Stimulated activated CD8-positive, alpha-beta memory T cell treated with anti-CD3 and anti-CD28 coated beads, Interleukin-7, amount 100 ng/mL, for 24 hours (primary cell): ENCODE measurements at places on chromosomes 12 and 14.

DNA sequence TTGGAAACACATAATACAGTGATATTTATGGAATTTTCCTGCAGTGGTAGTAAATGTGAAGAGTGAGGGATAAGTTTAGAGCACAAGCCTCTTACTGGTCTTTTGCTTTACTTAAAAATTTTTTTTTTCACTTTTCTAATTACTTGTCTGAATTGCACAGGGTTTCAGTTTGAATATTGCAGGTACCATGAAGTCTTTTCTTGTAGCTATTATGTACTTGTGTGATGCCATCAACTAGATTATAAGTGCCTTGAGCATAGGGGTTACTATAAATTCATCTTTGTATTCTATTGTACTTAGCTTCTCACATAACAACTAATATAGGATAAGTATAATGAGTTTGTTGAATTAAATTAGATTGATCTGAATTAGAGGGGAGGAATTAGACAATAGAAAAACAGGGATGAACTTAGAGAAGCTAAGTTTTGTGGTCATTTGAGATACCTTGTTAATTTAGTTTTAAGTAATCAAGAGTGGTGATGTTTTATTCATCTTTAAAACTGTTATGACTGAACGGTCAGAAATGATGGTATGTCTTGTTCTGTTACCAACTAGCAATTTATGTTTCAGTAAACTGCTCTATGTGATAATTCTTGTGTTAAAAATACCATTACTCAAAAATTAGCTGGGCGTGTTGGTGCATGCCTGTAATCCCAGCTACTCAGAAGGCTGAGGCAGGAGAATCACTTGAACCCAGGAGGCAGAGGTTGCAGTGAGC, 42.1 kb downstream of the CCDC91 start:
- DNase-seq: no peak

DNA sequence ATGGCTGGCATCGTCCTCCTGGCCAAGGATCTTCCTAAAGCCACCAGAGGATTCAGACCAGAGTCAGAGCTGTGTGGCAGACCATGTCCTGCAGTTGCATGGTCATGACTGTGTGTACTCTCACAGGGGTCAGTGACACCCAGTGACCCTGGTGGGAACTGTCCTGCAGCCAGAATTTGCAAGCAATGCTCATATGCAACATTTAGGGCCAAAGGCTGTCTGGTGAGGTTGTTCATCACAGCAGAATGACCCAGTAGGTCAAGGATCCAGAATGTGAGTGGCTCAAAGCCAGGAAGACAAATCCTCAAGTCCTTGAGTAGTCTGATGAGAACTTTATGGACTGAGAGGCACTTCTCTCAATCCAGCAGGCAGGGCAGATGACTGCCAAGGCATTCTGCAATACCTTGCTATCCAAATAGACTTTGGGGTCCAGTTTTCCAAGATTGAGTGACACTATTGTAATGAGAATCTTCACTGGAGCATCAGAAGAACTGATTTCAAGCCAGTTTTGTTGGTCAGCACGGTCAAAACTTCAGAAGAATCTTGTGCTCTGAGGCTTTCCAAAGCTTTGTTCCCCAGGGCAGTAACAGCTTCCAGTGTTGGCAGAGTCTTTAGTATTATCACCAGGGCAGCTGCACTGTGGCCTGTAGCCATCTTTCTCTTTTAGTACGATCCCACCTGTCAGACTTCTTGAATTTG, 122.0 kb downstream of the PTCSC3 start:
- no peak for DNase-seq

GRCh38 chr12:92524489-92524888, 178.3 kb upstream of the PLEKHG7 start:
- no peak for DNase-seq

DNA sequence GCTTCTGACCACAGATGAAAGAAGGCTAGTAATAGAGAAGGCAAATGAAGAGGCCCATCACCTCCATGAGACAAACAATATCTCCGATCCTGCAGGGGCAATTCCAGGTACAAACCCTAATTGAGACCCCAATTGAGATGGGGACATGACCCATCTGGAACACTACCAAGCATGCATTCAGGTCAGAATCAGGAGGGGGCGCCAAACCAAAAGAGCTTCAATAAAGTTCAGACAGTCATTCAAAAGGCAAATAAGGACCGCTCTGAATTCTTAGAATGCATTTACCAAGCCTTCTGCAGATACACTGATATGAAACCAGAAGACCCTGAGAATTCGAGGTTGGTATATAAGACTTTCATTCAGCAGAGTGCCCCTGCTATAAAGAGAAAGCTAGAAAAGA, 10.2 kb upstream of the EDDM3B start:
- no peak for DNase-seq

- no peak for DNase-seq
Observed at GRCh38 chr14:21204167-21205025, 48.5 kb upstream of the OR5AU1 start.

DNA sequence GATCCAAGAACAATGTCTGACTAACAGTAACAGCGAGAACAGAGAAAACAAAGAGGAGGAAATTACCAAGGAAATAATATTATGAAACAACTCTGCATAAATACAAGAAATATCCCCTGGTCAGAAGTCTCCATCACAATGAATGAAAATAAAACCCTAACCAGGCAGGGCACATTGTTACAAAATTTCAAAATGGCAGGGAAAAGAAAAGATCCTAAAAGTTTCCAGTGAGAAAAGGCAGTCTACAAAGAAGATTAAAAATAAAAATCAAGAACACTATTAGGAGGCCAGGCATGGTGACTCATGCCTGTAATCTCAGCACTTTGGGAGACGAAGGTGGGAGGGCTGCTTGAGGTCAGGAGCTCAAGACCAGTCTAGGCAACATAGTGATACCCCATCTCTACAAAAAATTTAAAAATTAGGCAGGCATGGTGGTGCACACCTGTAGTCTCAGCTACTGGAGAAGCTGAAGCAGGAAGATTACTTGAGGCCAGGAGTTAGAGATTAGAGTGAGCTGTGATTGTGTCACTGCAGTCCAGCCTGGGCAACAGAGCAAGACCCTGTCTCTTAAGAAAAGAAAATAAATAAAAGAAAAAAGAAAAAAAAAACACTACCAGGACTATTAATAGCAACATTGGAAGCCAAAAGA, 47.8 kb downstream of the FERMT2 start:
- DNase-seq: no peak

DNA sequence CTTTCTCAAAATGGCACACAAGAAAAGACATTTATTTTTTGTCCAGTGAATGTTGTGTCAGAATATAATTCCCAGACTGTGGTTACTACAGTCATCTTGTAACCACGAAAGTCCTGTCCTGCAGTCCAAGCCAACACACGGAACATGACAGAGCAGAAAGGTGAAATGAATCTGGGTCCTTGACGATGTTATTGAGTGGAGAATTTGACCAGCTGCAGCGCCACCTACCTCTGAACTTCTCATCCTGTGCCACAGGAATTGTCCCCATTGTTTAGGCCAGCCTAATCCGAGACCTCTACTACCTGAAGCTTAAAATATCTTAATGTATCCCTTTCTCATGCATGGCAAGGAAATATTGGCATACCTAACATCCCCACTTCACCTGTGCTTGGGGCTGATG, 64.1 kb upstream of the OTX2 start:
- no peak for DNase-seq

DNA sequence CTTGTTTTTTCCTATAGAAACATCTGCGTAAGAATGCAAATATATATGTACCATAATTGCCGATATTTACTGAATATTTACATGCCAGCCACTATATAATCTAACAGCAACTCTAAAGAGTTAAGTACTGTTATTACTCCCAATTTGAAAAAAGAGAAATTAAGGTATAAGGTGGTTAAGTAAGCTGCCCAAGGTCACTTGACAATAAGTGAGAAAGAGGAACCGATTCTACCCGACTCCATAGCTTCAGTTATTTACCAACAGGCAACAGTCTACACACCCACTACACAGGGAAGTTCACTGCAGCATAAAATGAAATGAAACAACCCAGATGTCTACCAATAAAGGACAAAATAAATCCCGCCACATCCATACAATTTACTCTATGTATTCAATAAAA, 1.1 kb downstream of the MIS18BP1 start:
- DNase-seq: no peak

DNA sequence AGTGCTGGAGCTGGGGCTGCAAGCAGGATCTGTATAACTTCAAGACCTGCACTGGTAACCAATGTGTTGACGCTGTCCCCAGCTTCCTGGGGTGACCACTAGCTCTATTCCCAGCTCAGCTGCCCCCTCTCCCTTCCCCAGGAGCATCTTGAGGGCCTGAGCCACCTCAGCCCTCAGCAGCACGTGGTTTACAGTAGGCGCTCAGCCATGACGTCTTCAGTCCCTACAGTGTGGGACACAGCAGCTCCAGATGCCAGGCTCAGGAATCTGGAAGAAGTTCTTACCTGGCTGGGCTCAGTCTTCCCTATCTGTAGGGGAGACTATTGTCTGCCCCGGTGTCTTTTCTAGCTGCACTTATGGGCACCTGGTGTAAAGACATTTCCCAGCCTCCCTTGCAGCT, 8.6 kb downstream of the SDS start:
- DNase-seq: no peak

DNA sequence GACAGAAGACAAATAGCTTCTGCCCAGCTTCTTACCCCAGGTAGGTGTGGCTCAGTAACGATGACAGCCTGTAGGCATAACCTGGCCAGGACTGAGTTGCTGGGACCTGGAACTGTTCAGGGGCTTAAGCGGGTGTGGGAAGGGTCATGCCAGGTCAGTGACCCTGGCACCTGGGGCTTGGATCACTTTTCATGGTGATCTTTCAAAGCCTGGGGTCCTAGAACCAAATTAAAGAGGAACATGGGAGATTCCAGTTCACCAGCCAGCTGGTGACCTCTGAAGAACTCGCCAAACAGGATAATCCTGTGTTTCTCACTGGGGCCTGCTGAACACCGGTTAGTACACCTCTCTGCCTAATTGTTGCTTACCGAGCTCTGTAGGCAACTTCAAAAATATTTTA, 102.6 kb upstream of the LMNTD1 start:
- no peak for DNase-seq

GRCh38 chr12:24554612-24555295, 394.1 kb downstream of the BCAT1 start:
- no peak for DNase-seq

DNA sequence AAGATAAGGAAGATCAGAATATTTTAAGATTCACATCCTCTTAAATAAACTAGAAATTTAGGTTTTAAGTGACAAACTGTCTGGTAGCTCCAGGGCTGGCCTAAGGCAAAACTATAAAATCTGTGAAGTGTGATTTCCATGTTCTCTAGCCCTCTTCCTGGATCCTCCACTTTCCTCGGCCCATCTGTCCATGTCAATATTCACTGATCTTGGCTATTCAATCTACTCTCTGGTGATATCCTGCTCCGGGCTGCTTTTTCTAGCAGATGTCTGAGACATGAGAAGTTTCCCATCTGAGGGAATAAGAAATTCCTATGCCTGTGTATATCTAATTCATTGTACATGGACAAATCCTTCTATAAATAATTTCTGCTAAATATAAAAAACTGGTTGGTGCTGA, 500.4 kb downstream of the GALC start:
- DNase-seq: no peak

- DNase-seq: no peak
Observed at GRCh38 chr12:46660276-46660675, 165.5 kb downstream of the SLC38A4 start.

- DNase-seq: no peak
Observed at GRCh38 chr12:42669553-42669952, 80.0 kb upstream of the PRICKLE1 start.

DNA sequence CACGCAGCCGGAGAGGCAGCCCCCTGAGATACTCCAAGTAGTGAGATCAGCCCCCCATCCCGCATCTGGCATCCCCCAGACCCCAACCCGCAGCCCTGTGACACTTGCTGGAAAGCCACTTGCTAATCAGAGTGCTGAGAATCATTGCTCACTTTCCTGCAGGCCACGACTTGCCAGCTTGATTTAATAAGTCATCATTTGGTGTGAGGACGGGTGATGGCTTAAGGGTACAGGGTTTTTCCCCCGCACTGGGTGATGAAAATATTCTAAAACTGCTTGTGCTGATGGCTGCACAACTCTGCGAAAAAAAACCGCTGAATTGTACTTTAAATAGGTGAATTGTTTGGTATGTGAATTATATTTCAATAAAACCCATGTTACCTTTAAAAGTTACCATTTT, 171.2 kb downstream of the FOXN3 start:
- no peak for DNase-seq

DNA sequence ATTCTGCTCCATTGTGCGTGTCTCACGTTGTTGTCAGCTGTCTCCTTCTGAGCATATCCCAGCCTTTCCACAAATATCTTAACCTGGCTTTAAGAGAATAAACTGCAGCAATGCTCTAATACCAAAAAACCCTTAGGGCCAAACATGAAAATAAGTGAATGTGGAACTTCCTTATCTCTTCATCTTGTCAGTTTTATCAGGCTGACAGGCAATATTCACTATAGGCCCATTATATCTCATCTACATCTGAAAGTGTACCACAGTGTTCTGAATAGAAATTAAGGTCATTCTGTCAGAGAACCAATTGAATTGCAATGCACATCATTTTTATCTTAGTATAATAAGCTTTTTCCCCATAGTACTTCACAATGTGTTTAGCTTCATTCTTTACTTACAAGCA, 933.1 kb upstream of the FBXO33 start:
- DNase-seq: no peak

GRCh38 chr12:14514946-14515345, 52.7 kb downstream of the PLBD1 start:
- DNase-seq: no peak

DNA sequence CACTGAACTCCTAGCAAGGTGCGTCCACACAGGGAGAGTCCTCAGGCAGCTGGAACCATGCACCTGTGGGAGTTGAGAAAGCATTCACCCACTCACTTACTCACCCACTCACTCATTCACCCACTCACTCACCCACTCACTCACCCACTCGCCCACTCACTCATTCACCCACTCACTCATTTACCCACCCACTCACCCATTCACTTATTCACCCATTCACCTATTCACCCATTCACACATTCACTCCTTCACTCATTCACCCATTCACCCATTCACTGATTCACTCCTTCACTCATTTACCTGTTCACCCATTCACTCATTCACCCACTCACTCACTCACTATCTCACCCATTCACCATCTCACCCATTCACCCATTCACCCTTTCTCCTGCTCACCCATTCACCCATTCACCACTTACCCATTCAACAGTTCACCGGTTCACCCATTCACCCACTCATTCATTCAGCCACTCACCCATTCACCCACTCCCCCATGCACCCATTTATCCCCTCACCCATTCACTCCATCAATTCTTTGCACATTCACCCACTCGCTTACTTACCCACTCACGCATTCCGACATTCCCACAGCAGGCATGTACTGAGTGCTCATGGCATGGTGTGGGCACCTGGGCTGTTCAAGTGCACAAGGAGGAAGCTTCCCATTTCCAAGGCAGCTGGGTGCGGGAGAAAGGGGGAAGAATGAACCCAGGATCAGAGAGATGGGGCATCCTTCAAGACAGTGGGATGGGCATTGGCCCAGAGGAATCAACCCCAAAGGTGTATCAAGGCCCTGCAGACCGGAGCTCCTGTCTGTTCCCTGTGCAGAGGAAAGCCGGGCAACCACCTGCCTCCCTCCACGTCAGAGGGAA, 135.2 kb upstream of the C14orf180 start:
- DNase-seq: no peak
